NCI-H1930 (cell line): ENCODE measurements at places on chromosomes 5 and 9.

DNA sequence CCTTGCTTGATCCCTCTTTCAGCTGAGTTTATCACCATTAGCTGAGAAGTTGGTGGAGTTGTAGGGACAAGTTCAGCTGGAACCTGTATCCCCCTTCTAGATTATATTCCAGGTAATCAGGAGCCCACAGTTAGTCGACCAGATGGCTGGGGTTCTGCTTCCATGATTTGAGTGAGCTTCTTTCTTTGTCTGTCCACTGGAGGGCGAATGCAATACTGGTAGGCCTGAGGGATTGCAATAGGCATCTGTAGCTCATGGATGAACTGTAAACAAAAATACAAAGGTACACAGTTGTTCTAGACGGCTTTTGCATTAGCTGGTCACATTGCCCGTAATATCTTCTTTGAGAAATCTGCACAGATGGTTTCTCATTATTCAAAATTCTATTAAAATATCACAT lies 88.9 kb downstream of the PCSK5 start:
- peak; percentile 3 for DNase-seq

DNA sequence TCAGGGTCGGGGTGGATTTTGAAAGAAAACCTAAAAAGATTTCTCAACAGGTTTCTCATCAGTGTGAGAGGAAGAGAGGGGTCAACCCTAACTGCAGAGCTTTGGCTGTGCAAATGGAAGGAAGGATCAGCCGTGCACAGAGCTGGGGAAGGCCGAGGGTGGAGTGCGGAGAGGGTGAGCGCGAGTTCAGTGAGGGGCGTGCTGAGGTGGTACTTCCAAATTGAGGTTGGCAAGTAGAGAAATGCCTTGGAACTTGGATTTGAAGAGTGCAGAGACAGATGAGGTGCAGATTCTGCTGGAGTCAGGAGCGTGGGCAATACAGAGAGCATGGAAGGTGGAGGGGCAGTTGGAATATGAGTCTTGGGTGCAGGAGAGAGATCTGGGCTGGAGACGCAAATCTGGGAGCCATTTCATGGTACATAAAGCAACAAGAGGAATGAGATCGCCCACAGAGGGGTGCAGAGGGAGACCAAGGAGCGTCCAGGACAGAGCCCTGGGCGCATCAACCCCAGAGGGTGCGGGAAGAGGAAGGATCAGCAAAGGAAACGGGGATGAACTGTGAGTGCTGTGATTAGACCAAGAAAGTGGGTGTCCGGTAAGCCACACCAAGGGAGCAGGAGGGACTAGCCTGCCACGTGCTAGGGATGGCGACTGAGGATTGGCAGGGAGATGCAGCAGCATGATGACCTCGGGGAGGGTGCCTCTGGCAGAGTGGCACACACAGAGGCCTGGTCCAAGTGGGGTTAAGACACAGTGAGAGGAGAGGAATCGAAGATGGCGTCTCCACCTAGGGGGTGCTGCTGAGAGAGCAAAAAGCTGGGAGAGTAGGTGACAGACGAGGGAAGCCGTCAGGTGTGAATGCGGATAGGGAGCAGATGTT lies 105.8 kb downstream of the ADAMTS2 start:
- DNase-seq = no peak

DNA sequence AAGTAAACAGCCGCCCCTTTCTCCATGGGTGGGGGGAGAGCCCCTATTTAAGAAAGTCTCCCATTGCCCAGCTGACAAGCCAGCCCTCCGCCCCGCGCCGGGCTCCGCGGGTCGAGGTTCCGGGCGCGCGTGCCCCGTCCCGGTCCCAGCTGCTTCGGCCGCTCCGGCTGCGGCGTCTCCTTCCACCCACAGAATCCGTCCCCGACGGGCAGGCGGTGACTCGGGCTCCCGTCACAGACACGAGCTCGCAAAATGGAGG lies 223 bp downstream of the NR3C1 start:
- DNase-seq = no peak

- DNase-seq = no peak
These were observed 11.1 kb upstream of the CDC42SE2 start for GRCh38 chr5:131252824-131253171.

GRCh38 chr5:6274846-6275543 lies 103.4 kb downstream of the MED10 start:
- no peak for DNase-seq

GRCh38 chr9:6551136-6551535 lies 94.4 kb downstream of the GLDC start:
- DNase-seq = no peak

- DNase-seq = no peak
These were observed 2.0 kb upstream of the NSD1 start for GRCh38 chr5:177131352-177132135.

GRCh38 chr9:129097671-129098306 lies 12.8 kb downstream of the CRAT start:
- no peak for DNase-seq

GRCh38 chr5:143775258-143775657 lies 36.7 kb upstream of the HMHB1 start:
- no peak for DNase-seq

- no peak for DNase-seq
These were observed 268.6 kb downstream of the FER start for GRCh38 chr5:109016300-109016699.

- no peak for DNase-seq
These were observed 3.3 kb downstream of the SEPTIN8 start for GRCh38 chr5:132773601-132774355.

DNA sequence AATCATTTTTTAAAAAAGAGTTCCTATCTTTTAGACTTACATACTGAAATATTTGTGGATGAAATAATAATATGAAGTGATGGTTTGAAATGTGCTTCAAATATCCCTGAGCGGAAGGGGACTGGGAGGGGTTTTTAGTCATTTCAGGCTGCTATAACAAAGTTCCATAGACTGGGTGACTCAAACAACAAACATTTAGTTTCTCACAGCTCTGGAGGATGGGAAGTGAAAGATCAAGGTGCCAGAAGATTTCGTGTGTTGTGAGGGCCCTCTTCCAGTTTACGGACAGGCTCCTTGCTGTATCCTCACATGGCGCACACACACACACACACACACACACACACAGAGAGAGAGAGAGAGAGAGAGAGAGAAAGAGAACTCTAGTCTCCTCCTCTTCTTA lies 27.1 kb upstream of the TEX10 start:
- no peak for DNase-seq

- no peak for DNase-seq
These were observed 82.6 kb downstream of the GLDC start for GRCh38 chr9:6562871-6563430.

GRCh38 chr9:86043586-86043985 lies 55.8 kb downstream of the GOLM1 start:
- no peak for DNase-seq

- DNase-seq = no peak
These were observed 13.5 kb upstream of the RALGDS start for GRCh38 chr9:133134388-133135145.

GRCh38 chr5:146338774-146339714 lies at the start of gene POU4F3:
Gene POU4F3 (plus strand): TSS chr5:146338839. CDS start chr5:146339113, 274 bp downstream.
- DNase-seq = no peak

DNA sequence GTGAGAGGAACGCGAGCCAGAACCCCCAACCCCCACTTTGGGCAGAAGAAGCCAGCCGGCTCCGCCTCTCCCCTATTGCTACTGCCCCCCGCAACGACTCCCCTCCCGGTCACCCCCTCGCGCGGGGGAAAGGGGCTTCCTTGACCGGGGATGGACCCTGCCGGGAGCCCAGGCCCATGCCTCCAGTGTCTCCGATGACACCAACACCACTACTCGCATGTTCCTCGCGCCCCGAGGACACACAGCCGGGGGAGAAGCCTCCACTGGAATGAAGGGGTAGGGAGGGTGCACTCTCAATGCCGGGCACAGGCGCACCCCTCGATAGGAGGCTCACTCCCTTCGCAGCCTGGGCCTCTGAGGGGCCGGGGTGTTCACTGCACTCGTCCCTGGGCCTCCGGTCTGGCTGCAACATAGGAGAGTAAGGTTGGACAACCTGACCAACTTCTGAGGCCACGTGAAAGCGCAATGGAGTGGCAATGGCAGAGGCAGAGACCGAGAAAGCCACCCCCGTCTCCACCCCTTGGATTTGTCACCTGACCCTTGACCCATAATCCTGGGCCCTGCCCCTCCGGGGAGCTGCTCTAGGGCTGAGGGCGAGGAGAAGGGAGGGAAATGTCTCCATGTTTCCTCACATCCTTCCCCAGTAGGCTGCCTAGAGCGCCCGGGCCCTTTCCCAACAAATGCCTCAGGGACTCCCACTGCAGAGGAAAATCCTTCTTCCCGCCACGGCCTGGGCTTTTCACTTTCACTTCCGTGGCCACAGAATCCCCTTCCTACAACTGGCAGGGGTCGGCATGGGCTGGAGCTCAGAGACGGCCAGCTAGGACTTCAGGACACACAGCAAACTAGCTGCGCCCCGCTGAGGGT lies 1.1 kb upstream of the CNTFR start:
- DNase-seq = no peak

GRCh38 chr9:89883401-89884341 lies 278.9 kb downstream of the GADD45G start:
- no peak for DNase-seq

GRCh38 chr5:127582773-127583370 lies 65.4 kb downstream of the PRRC1 start:
- DNase-seq = no peak

- no peak for DNase-seq
These were observed 22.1 kb upstream of the NDST1 start for GRCh38 chr5:150485693-150486401.

DNA sequence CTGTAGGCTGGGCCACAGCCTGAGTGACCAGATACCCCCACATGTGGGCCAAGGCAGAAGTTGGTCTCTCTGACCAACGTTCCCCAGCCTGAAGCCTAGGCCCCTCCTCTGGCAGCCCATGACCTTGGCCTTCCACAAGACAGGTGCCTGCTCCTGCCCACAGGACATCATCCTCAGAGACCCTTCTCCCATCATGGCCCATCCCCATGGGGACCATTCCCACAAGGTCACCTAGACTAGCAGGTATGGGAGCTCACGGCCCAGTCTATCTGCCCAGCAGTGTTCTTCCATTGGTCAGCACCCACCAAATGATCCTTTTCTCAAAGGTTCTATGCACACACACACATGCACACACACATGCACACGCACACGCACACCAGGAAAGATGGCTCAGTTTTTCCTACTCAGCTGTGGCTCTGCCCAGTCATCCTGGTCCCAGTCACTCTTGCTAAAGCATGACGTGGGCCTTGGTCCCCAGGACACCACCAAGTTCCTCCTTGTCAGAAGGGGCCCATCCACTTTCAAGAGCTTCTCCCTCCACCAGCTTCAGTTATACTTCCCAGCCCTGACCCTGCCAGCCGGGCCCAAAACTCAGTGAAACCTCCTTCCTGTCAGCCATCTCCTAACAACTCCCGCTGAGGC lies 65.4 kb downstream of the PAX5 start:
- DNase-seq = no peak

GRCh38 chr9:13719446-13719845 lies 440.0 kb upstream of the MPDZ start:
- no peak for DNase-seq

- DNase-seq = no peak
These were observed 102.3 kb downstream of the SEMA6A start for GRCh38 chr5:116472274-116472673.

DNA sequence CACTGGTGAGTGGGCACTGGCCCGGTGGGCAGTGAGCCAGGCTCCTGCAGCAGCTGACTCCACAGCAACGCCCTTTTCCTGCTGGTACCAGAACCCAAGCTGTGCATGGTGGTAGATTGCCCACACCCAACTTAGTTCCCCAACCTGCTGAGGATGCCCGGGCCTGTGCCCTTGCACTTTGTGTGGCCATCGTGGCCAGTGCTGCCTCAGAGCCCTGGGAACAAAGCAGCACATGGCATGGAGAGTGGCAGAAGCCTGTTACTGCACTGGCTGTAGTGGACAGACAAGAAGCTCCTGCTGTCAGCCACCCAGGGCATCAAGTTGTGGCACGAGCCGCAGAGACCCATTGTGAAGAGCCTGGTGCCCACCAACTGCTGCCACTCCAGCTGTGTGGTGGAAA lies 612.9 kb downstream of the DNAH5 start:
- no peak for DNase-seq

DNA sequence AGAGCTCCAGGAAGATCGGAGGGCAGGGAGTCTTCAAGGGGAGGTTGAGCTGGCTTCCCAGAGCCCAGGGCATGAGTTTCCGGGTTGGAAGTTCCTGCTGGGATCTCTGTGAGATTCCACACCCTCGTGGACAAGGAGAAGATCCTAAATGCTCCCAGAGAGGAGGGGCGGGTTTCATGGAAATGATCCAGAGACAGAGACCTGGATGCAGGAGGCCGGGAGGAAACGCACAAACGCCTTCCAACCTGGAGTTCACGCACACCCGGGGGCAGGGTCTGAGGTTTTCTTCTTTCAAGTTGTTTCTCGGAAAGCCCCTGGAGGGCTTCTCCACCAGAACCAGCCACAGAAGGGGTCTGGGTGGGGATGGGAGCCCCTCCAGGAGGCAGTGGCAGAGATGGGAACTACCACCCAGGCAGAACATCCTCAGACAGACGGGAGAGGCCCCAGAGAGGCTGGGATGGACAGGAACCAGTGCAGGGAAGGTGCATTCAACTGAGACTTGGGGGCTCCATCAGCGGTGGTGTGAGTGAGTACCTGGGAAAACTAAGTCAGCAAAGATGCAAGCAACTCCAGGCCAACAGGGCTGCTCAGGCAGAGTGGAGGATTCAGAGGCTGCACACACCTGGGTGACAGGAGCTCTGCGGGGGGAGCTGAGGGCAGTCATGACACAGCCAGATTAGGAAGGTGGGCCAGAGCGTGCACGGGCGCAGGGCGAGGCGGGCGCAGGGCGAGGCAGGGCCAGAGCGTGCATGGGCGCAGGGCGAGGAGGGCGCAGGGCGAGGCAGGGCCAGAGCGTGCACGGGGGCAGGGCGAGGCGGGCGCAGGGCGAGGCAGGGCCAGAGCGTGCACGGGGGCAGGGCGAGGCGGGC lies 52.1 kb upstream of the EXOC3 start:
- DNase-seq = no peak

DNA sequence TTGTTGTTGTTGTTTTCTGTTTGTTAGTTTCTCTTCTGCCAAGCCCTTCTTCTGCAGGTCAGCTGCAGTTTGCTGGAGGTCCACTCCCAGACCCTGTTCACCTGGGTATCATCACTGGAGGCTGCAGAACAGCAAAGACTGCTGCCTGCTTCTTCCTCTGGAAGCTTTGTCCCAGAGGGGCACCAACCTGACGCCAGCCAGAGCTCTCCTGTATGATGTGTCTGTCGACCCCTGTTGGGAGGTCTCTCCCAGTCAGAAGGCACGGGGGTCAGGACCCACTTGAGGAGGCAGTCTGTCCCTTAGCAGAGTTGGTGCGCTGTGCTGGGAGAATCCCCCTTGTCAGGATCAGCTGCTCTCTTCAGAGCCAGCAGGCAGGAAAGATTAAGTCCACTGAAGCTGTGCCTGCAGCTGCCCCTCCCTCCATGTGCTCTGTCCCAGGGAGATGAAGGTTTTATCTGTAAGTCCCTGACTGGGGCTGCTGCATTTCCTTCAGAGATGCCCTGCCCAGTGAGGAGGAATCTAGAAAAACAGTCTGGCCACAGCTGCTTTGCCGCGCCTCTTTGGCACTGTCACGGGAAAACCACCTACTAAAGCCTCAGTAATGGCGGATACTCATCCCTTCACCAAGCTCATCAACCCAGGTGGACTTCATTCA lies 299.2 kb downstream of the EDIL3 start:
- DNase-seq = no peak

- no peak for DNase-seq
These were observed 8.5 kb downstream of the SH3PXD2B start for GRCh38 chr5:172445866-172446265.

- no peak for DNase-seq
These were observed 16.8 kb downstream of the PIP5K1B start for GRCh38 chr9:68721666-68722330.
